CD4-positive, CD25-positive, alpha-beta regulatory T cell (primary cell): ENCODE measurements at places on chromosomes 3 and 15.

GRCh38 chr15:59556380-59556779 is 55.2 kb upstream of the GCNT3 start:
- no peaks in the 10 kb centered on the region for H3K36me3 ChIP-seq
- H3K4me1 ChIP-seq: no peaks in the 10 kb centered on the region
- no peaks in the 10 kb centered on the region for H3K27me3 ChIP-seq
- DNase-seq: no peak

DNA sequence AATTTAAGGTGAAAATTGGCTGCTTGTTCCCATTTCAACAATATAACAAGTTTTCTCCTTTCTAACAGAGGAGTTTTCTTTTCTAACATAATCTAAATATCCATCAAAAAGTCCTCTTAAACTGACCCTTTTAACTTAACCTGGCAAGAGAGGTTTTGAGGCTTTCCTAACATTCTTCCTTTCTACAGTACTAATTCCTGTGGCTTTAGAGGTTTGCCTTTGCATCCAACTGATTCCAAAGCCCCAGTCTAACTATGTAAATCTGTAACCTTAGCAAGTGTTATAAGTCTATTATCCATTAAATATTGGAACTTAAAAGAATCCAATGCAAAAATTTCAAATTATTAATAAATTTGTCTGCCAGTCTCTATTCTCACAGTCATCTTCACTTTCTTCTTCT is 134.1 kb downstream of the ISL2 start:
- DNase-seq: no peak
- H3K4me1 ChIP-seq: no peaks in the 10 kb centered on the region
- H3K4me3 ChIP-seq: no peak overlapping the region
- H3K27me3 ChIP-seq: no peaks in the 10 kb centered on the region

GRCh38 chr15:68176601-68177000 is 28.5 kb downstream of the CALML4 start:
- no peaks in the 10 kb centered on the region for H3K27me3 ChIP-seq
- peaks cover 71% of the 10 kb centered on the region for H3K36me3 ChIP-seq
- H3K4me1 ChIP-seq: no peaks in the 10 kb centered on the region
- no peak for DNase-seq
- no peak overlapping the region for H3K27ac ChIP-seq
- no peak overlapping the region for H3K4me3 ChIP-seq

DNA sequence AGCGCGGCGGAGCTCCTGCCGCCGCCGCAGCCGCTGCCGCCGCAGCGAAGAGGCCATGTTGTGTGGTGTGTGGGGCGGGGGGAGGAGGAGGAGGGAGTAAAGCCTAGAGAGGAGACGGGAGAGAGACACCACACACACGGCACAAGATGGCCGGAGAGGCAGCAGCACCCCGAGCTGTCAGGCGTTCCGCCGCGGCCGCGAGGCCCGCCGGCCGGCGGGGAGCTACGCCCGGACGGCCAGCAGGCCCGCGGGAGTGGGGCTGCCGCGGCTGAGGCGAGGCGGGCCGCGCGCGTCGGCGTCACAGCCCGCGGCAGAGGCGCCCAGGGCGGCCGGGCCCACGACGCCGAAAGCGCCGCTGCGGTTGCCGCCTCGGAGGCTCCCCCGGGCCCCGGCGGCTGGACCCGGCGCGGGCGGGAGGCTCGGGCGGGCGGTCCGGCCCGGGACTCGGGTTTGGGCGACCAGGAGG is 17.4 kb upstream of the CHD2 start:
- H3K4me1 ChIP-seq: peaks cover 51% of the 10 kb centered on the region
- peaks cover 28% of the 10 kb centered on the region for H3K36me3 ChIP-seq
- DNase-seq: no peak
- peak overlapping the region; percentile 100 for H3K27ac ChIP-seq
- H3K27me3 ChIP-seq: no peaks in the 10 kb centered on the region

DNA sequence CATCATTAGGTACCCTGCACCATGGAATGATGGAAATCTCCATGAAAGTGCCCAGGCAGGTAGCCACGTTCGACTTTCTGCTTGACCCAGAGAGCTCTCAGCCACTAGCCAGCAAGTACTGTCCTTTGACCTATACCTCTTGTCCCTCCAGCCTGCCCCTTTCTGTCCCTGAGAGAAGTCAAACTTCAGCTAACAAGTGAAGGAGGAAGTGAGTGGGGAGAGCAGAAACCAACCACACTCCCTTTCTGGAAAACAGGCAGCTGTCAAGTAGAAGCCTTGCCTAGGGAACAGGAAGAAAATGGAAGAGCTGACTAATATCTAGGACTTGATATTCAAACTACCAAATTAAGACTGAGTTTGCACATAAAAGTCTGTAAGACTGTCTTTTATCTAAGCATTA is 30.3 kb upstream of the FSTL1 start:
- no peak overlapping the region for H3K27ac ChIP-seq
- no peak for DNase-seq
- H3K4me1 ChIP-seq: no peaks in the 10 kb centered on the region
